CD8-positive, alpha-beta T cell (primary cell): ENCODE measurements at places on chromosomes 11 and 22. TPM values are rescaled to one million over a fixed set of nuclear protein-coding genes. Genes with fewer than 3 reads are reported as not detected.

Gene LRRC75B
- total RNA-seq, result not detected

Gene ARL2
- total RNA-seq, result 9.1 TPM

DNA sequence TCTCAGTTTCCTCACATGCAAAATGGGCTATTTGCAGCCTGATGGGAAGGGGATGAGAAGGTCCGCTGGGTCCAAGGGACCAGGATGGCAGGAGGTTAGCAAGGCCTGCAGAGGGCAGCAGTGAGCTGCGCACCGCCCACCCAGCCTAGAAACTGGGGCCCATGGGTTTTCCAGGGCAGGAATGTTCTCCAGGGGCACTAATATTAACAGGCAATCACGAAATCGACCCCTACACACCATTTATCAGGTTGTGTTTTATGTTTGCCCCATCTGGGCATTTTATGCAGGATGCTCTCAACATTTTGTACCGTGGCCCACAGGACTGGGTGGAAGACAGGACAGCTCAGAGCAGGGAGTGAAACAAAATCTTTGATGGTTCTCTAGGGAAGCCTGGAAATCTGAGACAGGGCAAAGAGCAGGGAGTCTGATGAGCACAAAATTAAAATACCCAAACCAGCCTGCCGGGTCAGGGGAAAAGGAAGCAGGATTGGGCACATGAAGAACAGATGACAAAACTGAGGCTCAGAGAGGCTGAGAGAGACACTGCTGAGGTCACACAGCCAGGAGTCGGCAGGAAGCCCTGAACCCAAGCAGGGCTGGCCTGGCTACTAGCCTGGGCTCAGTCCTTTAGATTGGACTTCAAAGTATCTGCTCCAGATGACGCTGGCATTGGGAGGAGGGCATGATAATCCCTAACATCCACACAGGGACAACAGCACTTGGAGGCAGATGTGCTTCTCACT, 1.6 kb upstream of the BCR start:
- peak; percentile 79 for DNase-seq

DNA sequence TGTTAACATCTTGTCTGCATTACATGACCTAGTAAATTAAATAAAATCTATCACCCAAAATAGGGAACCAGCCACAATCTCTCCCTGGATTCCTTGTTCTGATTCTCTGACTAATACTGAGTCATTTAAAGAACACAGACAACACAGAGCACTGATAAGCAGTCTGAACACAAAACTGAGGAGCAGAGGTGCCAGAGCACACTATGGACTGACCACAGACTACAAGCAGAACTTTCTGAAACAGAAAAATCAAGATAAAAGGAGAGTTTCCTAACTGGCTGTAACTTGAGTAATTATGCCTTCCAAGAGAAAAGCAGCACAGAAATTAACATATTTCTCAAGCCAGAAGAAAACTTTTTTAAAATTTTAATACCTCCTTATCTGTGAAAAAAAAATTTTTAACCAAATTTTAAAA, 128.8 kb downstream of the SGSM3 start:
- no peak for DNase-seq

GRCh38 chr11:116104498-116105174, 600.4 kb upstream of the CADM1 start:
- no peak for DNase-seq

Gene SLC22A9
- not detected for total RNA-seq

Gene TSPAN32
- 147 TPM for total RNA-seq

DNA sequence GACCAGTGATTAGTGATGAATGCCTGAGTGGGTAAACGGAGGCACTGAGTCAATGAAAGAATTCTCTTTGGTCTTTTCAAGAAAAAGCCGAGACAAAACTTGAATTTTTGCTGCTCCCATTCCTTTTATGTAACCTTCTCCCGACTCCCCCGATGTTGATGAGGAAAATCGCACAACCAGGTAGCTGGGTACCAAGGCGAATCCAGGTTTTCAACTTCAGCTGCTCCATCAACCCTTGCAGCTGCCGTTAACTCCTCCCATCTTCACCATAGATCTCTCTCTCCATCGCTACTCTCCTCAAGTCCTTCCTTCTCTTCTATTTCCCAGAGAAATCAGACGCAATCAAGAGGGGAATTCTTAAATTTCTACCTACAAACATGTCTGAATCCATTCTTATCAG, 611 bp upstream of the USP2 start:
- no peak for DNase-seq

GRCh38 chr11:1837171-1838076, 1.4 kb upstream of the TNNI2 start:
- DNase-seq, result peak; percentile 73

Gene SPTBN2
- total RNA-seq, result not detected

GRCh38 chr11:1988667-1989317, 8.8 kb downstream of the H19 start:
- peak; percentile 25 for DNase-seq

DNA sequence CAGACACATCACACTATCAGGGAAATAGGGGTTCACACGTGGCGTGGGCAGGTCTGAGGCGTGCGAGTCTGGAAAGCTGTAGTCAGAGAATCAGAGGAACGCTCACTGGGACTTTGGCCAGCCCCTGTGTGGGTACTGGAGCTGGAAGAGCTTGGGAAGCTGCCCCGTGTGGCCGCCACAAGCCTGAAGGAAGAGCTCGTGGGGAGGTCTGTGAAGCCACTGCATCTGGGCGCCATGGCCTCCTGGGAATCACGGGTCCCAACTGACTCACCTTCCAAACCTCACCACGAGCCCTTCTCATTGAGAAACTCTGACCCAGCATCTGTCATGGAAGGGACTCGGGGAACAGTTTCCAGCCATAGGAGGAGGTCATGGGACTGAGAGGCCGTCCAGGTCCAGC, 5.9 kb upstream of the MRGPRF start:
- no peak for DNase-seq

DNA sequence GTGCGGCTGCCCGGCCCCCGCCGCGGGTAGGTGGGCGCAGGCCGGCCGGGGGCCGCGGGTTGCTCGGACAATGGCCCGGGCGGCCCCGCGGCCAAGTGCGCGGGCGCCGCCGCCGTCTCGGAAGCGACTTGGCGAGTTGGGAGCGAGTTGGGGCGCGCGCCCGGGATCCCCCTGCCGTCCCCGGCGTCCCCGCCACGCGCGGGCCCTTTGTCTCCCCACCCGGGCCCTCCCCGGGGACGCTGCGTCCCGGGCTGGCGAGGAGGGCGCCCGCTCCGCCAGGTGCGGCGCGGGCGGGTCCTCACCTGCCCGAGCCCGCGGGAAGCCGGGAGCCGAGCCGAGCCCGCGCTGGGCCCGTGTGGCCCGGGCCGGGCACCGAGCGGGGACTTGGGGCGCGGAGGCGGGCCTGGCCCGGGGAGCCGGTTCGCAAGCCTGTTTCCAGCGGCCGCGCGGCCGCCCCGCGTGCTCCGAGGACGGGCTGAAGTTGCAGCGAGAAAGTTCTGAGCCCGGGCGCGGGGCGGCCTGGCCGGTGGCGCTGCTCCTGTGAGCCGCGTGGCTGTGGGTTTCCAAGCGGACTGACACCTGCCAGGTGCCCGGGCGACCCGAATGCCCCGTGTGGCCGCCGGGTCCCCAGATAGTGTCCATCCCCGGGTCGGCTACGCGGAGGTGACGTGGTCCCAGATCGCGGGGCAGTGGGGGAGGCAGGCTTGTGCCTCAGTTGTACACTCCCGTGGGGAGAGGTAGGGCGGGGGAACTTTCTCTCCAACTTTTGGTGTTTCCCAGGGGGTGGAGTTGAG, 586 bp downstream of the LRP5 start:
- no peak for DNase-seq

DNA sequence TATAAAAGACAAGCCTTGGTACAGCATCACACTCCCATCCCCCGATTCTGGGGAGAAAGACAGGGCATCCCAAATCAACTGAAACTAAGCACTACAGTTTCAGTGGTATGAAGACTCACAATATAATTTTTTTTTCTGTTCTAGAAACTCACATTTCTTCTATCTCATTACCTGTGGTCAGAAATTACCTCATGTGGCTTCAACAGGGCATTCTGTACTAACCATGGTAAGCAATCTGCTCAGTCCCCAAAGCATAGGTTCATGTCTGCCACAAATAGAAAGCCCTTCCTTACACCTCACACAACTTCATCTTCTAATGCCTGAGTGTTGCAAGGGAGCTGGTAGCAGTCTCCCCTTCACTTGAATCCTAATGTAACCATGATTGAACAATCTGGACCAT, 147.4 kb upstream of the POU2AF2 start:
- no peak for DNase-seq

DNA sequence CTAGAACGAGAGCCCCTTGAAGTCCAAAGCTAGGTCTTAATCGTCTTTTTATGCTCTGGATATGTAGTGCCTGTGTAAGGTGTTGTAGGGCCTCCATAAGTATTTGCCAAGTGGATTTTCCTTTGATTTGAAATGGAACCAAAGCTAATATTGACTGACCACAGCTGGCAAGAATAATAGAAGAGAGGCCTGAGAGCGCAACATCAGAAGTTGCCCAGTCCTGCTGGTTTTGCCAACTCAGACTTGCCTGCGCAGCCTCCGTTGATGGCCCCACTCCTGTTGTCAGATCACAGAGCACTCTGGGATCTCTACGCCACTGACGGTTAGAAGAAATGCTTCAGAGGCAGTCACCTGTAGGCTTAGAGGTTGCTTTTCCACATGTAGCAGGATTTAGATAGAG, 251.2 kb downstream of the TENM4 start:
- DNase-seq, result no peak

Gene FBLN1
- total RNA-seq, result not detected

Gene CTTN
- 0.36 TPM for total RNA-seq

DNA sequence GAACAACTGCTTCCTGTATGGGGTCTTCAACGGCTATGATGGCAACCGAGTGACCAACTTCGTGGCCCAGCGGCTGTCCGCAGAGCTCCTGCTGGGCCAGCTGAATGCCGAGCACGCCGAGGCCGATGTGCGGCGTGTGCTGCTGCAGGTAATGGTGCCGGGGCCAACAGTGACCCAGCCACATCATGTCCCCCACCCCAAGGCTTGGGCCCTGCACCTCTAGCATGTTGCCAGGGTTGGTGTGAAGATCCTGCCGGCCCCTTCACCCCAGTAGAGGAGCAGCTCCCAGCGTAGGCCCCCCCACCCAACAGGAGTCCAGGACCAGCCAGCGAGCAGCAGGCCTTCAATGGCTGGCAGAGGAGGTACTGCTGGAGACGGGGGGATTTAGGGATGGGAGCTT, 15.9 kb downstream of the TAB1 start:
- DNase-seq, result no peak

- no peak for DNase-seq
Measured at GRCh38 chr11:89489930-89490329, 1.2 kb downstream of the NOX4 start.
